ENCODE measurements at places on chromosomes 7 and 10.

- DNase-seq, result no peak
These were observed 163.4 kb upstream of the COL1A2 start for GRCh38 chr7:94231305-94231704.

DNA sequence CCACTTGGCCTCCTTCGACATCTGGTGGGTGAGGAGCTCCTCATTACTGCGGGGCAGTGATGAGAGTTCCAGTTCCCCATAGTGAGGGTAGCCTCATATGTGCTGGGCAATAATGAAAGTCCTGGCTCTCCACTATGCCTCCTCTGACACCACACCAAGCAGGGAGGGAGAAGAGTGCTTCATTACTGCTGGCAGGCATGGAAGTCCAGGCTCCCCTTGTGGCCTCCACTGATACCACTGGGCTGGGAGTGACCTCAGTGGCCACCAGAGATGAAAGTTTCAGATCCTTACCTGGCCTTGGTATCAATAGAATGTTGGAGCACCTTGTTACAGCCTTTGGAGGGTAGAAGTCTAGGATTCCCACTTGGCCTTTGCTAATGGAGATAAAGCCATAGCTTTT is 6.5 kb downstream of the DUS4L start:
- DNase-seq, result no peak

DNA sequence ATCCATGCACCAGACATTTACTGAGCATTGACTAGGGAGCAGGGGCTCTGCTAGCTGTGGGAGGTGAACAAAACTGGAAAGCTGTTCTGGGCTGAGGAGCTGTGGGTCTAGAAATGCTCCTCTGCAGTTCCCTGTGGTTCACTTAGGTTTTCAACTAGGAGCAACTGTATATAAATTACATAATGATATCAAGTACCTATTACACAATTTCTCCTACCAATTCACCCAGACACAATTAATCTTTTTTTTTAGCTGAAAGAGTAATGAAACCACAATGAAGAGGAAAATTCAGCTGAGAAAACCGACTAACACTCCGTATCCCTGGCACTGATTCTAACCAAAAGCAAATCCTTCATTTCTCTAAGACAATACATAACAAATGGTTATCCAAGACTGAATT is 39.4 kb downstream of the COL28A1 start:
- DNase-seq, result no peak

GRCh38 chr7:130560972-130561371 is 69.1 kb downstream of the MEST start:
- no peak for DNase-seq

- DNase-seq, result no peak
These were observed 57.3 kb upstream of the GSAP start for GRCh38 chr7:77473229-77474005.

DNA sequence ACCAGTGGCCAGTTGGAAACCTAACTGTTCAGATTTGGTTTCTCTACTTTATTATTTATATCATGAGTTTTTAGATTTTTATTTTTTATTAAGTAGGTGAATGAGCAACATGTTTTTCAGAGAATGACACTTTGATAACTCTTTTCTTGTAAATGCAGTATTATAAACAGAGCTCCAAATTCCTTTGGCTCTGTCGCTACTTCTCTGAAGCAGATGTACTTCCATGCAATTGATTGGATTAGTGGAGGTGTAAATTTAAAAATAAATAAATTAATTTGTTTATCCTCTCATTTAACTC is 34.3 kb upstream of the ICA1 start:
- DNase-seq, result no peak

DNA sequence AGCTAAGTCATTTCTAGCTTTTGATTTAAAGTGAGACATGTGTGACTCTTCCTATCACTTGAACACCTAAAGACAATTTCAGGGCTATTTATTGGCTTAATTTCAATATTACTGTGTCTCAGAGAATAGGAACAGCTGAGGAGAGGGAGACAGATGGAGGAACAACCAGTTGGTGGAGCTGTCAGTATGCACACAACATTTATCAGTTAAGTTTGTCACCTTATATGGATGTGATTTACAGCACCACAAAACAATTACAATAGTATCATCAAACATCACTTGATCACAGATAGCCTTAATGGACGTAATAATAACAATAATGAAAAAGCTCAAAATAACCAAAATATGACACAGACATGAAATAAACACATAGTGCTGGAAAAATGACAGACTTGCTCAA is 129.6 kb downstream of the NPSR1 start:
- no peak for DNase-seq

GRCh38 chr10:104127411-104127810 is 5.4 kb downstream of the SFR1 start:
- DNase-seq, result no peak

DNA sequence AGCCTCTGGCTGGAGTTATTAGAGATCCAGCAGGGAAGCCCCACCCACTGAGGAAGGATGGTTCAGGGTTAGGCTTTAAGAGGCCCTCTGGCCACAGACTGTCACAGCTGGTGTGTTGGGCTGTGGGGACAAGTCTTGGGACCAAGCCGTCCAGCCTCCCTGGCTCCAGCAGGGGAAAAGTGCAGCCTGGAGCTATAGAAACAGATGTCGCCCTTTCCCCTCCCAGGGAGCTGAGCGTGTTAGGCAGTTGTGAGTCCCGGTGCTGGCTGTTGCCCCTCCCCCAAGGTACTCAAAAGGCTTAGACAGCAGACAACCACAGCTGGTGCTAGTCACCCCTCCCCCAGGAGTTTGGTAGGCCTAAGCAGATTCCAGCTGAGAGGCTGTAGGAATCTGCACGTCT is 143.4 kb downstream of the TMEM168 start:
- no peak for DNase-seq

DNA sequence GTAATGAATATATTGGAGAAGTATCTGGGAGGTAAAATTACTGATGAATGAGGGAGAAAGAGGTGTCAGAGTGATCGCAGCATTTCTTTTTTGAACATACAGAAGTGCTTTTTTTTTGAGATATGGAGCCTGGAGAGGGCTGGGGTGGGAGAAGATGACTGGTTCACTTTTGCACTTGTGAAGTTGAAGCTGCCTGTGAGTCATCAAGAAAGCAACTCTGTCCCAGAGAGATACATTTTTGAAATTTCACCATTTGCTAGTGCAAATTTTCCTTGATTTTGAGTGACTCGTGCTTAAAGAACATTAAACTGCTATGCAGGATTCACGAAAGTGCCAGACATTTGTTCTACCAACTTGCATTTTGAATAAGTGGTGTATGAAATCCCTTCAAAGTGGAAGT is 81.8 kb downstream of the ADRA2A start:
- DNase-seq, result no peak

- no peak for DNase-seq
These were observed 27.8 kb downstream of the ZNRF2 start for GRCh38 chr7:30312178-30312577.

DNA sequence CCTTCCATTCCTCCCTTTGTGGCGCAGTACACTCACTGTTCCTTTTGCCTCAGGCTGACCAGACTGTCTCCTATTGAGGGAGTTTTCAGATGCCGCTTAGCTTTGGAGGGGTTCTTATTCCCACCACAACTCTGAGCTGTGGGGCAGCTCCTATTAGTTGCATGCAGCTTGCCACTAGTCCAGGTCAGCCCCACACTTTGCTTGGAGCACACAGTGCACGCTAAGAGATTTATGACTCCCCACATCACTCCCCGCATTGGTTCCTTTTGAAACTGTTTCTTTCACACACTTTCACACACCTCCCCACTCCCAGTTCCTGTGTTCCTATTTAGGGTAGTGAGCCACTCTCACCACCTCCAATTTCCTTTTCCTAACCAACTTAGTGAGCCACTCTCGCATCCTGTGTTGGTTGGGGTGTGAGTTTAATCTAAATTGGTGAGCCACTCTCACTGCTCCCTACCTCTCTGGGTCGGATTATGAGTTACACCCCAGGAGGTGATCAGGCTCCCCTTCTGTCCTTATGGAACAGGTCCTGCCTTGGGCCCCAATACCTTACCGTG is 10.4 kb upstream of the ZNF485 start:
- no peak for DNase-seq

GRCh38 chr7:49878089-49878488 is 104.7 kb downstream of the VWC2 start:
- no peak for DNase-seq

- no peak for DNase-seq
These were observed at the start of gene KAZALD1 for GRCh38 chr10:101061624-101062231. Gene KAZALD1, plus strand, starts transcription at chr10:101061989. Its CDS starts 604 bp downstream, at chr10:101062593.

DNA sequence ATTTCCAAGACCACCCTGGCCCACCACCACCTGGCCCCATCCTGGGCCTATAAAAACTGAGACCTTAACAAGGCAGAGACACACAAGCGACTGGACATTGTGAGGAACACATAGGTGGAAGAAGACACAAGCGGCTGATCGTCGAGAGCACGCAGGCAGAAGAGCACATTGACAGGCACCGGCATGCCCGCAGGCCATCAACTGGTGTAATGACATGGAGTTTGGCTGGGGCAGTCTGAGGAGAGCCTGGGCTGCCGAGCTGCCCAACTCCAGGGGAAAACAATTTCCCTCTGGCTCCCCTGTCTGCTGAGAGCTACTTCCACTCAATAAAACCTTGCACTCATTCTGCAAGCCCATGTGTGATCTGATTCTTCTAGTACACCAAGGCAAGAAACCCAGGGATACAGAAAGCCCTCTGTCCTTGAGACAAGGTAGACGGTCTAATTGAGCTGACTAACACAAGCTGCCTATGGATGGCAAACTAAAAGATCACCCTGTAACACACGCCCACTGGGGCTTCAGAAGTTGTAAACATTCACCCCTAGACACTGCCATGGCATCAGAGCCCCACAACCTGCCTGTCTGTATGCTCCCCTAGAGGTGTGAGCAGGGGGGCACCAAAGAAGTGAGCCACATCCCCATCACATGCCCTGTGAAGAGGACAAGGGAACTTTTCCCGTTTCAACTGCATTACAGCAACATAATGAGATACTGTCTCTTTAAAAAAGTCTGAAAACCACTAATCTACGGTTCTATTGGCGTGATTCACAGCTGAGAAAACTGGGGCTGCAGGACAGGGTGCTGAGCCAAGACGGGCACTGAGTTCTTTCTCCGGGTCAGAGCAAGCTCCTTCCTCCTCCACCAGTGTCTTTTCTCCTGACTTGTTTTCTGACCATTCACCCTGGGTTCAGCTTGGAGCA is 18.5 kb upstream of the TNS3 start:
- no peak for DNase-seq

DNA sequence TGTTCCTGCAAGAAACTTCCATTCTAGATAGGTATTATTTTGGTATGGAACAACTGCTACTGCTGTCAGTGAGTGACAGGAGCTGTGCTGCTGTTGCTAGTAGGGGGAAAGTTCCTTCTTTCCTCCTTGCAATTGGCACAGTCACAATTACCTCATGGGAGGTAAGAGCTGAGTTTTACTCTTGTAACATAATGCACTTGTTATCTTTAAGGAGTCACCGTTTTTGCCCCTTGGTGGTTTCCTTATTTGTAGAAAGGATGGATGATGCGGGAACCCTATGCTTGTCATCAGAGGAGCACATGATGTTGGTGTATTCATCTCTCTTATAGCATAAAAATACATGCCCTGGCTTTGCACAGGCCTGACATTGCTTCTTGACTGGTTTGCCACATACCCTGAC is 234.7 kb upstream of the NPY start:
- no peak for DNase-seq

GRCh38 chr10:85638797-85639196 is 727.8 kb downstream of the GRID1 start:
- no peak for DNase-seq

DNA sequence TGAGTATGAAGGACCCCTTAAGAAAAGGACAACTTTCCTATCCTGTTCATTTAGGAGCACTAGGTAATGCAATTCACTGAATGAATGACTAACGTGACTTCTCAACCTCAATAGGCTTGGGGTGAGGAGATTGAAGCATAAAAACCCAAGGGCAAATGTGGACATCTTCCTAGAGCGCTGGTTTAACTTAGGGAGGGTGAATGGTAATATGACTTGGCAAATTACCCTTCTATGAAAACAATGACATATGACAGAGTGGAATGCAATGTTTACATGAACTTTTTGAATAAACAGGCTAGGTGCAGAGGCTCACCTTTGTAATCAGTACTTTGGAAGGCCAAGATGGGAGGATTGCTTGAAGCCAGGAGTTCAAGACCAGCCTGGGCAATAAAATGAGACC is 83.9 kb upstream of the ANK3 start:
- no peak for DNase-seq

- no peak for DNase-seq
These were observed 87.5 kb downstream of the PLXNA4 start for GRCh38 chr7:132488634-132489302.

GRCh38 chr7:111863269-111863668 is 301.0 kb upstream of the IMMP2L start:
- DNase-seq, result no peak

DNA sequence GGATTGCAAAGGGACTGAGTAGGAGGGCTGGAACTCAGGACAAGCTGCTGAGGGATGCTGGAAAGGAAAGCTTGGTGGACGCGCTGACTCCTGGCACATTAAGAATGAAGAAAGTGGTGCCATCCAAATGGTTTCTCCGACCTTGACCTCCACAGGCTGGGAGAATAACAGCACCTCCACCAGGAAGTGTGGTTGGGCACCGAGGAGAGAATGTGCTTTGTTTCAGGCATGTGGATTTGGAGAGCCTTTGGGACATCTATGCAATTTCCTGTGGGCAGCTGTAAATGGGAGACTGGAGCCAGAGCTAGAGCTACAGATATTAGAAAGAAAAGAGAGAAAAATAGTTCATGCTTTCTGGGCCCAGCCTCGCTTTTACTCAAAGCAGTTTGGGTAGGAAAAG is 29.8 kb upstream of the HABP2 start:
- DNase-seq, result no peak

GRCh38 chr7:4931943-4932342 is 27.0 kb downstream of the MMD2 start:
- no peak for DNase-seq

DNA sequence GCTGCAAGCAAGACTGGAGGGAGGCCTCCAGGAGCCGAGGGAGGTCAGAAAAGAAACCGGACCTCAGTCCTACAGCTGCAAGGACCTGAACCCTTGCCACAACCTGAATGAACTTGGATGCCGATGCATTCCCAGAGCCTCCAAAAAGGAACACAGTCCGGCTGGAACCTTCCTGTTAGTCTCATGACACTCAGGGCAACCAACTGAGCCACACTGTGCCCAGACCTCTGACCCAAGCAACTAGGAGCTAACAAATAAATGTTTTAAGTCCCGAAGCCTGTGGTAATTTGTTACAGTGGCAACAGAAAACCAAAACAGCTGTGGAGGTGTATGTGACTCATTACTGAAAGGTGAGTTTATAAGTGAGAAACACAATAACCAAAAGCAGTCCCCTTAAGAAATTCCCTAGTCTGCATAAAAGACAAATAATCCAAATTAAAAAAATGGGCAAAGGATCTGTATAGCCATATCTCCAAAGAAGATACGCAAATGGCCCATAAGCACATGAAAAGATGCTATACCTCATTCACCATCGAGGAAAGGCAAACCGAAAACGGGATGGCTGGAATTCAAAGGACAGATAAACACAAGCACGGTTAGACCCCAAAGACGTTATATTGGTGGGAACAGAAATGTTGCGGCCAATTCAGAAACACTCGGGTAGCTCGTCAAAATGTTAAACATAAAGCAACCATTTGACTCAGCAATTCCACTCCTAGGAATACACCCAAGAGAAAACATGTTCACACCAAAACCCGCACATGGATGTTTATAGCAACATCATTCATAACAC is 24.8 kb downstream of the GNA12 start:
- no peak for DNase-seq

Measured in activated gamma-delta T cell (primary cell).